ENCODE measurements at places on chromosomes 12 and 14.

DNA sequence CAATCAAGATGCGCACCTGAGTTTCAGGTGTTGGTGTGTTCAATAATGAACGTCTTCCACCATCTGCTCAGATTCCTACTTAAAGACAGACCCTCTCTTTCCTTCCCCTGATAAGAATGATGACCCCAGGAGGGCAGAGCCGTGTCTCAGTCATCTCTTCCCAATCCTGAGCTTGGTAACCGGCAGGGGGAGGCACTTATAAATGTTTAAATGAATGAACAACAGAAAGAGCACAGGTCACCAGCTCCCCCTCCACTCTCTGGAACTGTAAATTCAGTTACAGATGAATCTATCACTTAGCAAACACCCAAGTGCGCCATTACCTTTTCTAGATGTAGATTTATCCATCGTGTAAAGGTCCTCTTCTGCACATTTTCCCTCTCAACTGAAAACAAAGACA lies 72.4 kb upstream of the DICER1 start:
- DNase-seq, result no peak

- peak; percentile 90 for DNase-seq
Observed at GRCh38 chr12:69738351-69739286, at the start of gene RAB3IP. RAB3IP (plus strand) TSS chr12:69738860; CDS start chr12:69755409, 16,549 bp downstream.

GRCh38 chr12:88805692-88806091 lies 225.4 kb upstream of the KITLG start:
- DNase-seq, result no peak

GRCh38 chr14:34147461-34147860 lies 196.6 kb upstream of the EGLN3 start:
- no peak for DNase-seq

DNA sequence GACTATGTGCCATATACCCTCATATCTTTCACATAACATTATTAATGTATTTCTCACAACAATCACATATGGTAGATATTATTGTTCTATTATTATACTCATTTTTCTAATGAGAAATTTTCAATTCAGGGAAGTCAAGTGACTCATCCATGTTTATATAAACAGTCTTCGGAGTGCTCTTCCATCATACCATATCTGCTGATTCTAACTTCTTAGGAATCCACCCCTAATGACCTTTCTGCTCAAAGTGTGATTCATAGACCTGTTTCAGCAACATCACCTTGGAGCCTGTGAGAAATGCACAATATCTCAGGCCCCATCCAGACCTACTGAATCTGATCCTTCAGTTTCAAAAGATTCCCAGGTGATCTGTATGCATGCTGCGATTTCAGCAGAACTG lies 39.8 kb upstream of the OVCH1 start:
- no peak for DNase-seq

DNA sequence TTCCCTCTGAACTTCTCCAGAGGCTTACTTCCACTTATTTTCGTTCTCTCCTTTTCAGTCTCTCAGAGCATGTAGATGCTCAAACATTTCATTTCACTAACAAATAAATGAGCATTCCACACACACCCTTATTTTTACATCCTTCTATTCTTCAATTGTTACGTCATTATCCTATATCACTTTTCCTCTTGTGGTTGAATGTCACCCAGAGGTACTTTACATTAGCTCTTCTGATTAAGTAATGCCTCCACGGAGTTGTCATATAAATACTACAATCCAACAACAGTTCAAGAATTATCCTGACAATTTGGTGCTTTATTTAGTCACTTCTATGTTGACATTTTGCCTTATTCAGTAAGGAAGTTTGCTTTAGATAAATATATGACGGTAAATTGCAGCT lies 18.4 kb downstream of the FAR2 start:
- no peak for DNase-seq

DNA sequence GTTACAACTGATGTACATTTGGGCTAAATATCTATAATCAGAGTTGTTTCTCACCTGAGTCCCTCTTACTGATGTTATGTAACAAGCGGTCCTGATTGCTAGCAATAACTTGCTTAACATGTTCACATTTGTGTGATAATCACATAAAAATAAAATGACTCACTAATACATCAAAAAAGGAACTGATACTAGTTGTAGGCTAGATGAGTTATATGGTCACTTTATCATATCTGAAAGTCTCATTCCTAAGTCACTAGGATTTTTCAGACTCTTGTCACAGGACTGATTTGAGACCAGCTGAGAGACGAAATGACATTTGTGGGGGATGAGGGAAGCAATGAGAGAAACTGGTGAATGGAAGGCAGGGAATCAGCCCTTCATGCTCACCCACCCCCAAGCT lies 34.3 kb downstream of the NKX2-1 start:
- no peak for DNase-seq

DNA sequence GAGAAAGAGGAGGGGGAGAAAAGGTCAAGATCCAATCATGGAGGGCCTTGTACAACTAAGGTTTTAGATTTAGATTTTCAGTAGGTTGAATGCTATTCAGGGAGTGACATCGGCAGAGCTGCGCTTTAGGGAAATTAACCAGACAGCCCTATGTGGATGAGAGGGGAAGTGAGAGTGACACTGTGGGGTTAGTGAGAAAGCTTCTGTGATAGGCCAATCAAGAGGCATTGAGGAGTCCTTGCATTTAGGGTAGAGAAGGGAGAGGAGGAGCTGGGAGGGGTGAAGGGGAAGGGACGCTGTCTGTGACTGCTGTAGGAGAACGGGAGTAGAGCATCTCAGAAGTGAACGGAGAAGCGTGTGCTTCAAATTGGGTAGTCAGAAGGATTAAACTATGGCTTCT lies 3.4 kb downstream of the HSD17B6 start:
- no peak for DNase-seq

DNA sequence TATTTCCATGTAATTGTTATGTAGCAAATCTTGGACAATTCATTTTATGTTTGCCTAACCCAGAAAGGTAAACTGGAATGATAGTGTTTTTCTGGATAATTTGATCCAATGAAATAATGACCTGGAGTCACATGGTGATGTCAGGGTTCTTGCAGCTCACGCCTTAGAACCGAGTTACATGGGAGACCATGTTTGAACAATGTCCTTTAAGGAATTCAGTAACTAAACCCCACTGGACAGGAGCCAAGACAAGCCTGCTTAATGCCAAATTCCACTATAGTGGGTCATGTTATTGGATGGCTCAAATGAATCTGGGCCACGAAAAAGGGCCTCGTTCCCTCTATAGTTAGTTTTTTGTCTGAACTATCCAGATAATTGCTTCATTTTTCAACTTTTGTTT lies 255.8 kb upstream of the HMGA2 start:
- DNase-seq, result no peak

- DNase-seq, result no peak
Observed at GRCh38 chr12:22163594-22163993, 117.6 kb downstream of the CMAS start.

DNA sequence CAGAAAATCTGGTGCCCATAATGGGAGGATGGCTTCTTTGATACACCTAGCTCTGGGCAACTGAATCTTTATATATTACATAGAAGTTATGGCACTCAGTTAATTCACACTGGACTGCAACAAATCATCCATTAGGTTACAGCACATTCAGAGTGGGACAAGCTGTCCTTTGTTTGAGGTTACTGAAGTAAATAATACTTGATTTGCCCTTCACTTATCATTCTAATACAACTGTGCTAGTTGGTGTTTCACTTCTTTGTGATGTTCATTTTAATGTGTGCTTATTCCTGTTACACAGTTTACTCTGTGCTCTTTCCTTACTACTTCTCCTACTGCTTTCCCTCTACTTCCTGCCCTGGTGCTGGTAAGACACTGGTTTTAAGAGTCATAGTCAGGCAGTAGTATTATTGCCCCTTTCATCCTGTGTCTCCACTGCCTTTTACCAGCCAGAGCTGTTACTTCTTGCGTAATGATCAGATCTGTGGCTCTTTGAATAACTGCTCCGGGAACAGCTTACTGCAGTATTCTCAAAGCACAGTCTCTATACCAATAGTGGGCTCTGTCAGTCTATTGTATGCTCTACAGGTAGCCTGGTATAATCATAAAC lies 36.4 kb upstream of the GXYLT1 start:
- DNase-seq, result no peak

GRCh38 chr14:69291396-69291795 lies 31.4 kb downstream of the GALNT16 start:
- DNase-seq, result no peak

GRCh38 chr14:96920023-96920422 lies 122.8 kb downstream of the VRK1 start:
- DNase-seq, result no peak

GRCh38 chr12:91958816-91959215 lies 186.8 kb downstream of the BTG1 start:
- DNase-seq, result no peak

GRCh38 chr12:28374556-28374955 lies 184.3 kb downstream of the CCDC91 start:
- no peak for DNase-seq

DNA sequence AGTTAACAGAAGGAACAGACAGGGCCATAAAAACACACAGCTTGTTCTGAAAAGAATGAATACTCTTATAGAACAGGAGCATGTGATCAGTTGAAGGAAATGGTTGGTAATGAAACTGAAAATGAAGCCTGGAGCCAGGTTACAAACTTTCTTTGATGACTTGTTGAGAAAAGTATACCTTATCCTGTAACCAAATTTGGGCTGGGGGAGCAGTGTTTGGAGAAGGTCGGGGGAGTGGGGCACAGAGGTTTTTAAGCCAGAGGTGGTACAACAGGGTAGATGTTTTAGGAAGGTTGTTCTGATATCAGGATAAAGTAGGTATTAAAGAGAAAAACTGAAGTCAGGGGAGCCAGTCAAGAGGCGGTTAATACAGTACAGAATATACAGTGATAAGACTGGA lies 8.2 kb downstream of the GOLT1B start:
- DNase-seq, result no peak

GRCh38 chr14:79596551-79596950 lies 614.8 kb downstream of the DIO2 start:
- DNase-seq, result no peak

- DNase-seq, result peak; percentile 43
Observed at GRCh38 chr12:122865268-122866231, 30.3 kb downstream of the HIP1R start.

GRCh38 chr12:1093166-1093751 lies 102.2 kb downstream of the ERC1 start:
- no peak for DNase-seq

GRCh38 chr12:68109444-68110217 lies 49.9 kb downstream of the IFNG start:
- no peak for DNase-seq

- no peak for DNase-seq
Observed at GRCh38 chr14:25955772-25956171, 642.1 kb downstream of the NOVA1 start.

Data from WTC11 (cell line).